ENCODE measurements at places on chromosomes 1 and 21.

- DNase-seq: no peak
Observed at GRCh38 chr21:45405271-45405818, 380 bp downstream of the COL18A1 start.

DNA sequence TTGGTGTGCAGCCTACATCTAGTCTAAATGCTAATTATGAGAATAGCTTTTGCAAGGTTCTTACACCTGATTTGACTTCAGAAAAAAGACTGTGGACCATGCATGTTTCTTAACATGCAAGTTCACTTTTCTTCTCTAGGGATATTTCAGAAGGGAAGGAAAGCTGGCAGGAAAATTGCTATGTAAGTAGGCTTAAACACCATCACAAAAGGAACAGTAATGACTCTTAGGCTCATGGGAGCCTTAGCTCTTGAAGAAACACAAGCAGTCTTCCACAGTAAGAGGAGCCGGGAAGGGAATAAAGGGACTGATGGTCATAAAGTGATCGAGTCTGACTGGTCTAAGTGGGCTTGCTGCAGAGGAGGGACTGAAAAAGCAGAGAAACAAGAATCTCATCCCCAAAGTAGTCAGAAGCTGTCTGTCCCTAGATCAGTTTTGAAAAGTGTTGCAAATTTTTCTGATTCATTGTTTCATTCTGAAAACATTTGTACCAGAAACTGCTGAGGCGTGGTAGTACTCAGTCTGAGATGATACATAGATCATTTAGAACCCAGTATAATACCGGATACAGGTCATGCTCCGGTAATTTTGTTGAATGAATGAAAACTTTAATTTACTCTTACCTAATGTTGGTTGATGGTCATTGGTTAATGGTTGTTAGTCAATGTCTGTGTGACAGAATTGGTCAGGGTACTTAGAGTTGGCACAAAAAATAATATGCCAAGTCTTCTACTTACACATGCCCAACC, 40.9 kb downstream of the SMYD2 start:
- DNase-seq: no peak

DNA sequence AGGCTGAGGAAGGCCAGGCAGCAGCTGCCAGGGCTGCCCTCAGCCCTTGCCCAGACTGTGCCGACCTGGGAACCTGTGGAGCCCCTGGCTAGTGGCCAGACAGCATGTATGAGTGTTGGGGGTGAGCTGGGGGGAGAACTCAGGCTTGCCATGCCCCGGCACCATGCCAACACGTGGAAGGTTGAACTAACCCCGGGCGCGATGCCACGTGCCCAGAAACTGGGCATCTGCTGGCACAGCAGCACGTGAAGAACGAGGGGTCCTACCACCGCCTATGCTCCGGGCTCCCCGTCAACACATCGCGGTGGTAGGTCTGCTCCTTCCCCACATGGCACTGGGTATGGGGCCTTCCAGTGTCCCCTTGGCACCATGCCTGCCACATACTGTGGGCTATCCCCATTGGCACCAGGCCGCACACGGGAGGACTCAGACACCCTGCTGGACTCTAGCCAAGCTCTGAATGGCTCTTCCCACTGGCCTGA, 68.7 kb downstream of the CASZ1 start:
- DNase-seq: no peak

GRCh38 chr1:98949621-98950020, 55.0 kb downstream of the PLPPR5 start:
- DNase-seq: no peak

DNA sequence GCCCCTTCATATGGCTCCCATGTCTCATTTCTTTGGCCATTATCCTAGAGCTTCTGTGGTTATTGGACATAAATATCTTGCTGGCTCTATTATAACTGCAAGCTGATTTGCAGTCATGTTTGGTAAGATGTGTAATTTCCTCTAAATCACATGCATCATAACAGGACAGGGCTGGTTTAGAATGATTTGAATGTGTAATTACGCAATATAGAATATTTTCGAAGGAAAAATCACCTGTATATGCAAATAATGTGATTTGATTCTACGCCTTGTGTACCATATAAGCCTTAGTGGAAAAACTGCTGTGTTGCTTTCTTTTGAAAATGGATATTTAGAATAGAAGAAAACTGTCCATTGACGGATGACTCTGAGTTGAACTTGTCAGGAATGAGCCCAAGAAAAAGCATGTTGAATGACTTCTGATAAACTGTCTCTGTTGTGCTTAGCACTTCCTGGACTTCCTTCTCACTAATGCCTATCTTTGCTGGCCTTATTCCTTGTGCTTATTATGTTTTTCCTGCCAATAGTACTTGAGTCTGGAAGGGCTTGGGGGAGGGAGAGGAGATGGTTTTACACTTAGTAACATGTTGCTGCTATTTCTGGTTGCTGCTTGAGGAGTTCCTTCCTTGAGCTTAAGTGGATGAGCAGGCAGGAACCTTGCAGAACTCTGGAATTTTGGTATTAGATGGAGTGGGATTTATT, 6.5 kb downstream of the CACHD1 start:
- no peak for DNase-seq

Data from CD4-positive, alpha-beta T cell treated with Interleukin-12 subunit alpha and Interleukin-12 subunit beta, for 1 hour (primary cell).